Fibroblast of pulmonary artery (primary cell): ENCODE measurements at places on chromosomes 13 and 19.
A peak's percentile ranks its signal among the peaks of the same experiment; 100 is the strongest.

DNA sequence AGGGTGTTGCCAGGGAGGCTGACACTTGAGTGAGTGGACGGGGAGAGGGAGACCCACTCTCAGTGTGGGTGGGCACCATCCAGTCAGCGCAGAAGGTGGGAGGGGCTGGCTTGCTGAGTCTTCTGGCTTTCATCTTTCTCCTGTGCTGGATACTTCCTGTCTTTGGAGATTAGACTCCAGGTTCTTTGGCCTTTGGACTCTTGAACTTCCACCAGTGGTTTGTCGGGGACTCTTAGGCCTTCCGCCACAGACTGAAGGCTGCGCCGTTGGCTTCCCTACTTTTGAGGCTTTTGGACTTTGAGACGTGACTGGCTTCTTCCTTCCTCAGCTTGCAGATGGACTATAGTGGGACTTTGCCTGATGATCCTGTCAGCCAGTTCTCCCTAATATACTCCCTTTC lies 4.3 kb upstream of the LENG8 start:
- DNase-seq, result no peak

DNA sequence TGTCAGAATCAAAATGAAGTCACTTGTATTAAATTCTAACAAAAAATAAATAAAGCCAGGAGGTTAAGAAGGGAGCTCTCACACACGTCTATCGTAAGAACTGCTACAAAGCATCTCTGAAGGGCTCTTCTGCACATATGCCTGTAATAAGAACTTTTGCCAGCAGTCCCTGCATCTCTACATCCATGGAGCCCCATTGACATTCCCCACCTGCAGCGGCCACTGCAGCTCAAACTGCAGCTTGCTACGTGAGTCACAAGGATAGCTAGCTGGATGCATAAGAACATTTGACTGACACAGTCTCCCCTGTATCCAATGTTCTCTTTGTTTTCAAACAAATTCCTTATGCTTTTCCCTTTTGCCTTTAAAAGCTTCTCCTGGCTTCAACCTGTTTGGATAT lies 68.3 kb downstream of the DNAJC3 start:
- DNase-seq, result no peak

- DNase-seq, result no peak
Observed at GRCh38 chr19:50371914-50372475, 4.3 kb upstream of the NR1H2 start.

DNA sequence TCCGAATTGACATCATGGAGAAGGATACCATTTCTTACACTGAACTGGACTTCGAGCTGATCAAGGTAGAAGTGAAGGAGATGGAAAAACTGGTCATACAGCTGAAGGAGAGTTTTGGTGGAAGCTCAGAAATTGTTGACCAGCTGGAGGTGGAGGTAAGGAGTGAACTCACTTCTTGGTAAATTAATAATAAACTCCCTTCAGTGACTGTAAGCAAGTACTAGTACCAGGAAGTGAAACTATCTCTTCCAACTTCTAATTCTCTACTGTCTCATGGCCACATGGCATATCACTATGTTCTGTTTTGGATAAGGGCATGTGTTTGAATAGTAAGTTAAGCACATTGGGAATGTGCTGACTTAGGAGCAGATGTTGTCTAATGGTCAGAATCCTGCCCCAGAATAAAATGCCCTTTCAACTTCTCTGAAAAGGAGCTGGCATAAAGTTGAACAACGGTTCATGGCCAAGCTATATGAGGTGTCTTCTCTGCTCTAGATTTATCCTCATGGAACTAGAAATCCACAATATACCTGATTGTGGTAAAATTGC lies 13.4 kb downstream of the OLFM4 start:
- DNase-seq, result no peak

GRCh38 chr13:28719227-28720055 lies 671 bp upstream of the SLC46A3 start:
- peak; percentile 81 for DNase-seq

- DNase-seq, result peak; percentile 21
Observed at GRCh38 chr13:110575322-110576069, 14.0 kb upstream of the RAB20 start.

DNA sequence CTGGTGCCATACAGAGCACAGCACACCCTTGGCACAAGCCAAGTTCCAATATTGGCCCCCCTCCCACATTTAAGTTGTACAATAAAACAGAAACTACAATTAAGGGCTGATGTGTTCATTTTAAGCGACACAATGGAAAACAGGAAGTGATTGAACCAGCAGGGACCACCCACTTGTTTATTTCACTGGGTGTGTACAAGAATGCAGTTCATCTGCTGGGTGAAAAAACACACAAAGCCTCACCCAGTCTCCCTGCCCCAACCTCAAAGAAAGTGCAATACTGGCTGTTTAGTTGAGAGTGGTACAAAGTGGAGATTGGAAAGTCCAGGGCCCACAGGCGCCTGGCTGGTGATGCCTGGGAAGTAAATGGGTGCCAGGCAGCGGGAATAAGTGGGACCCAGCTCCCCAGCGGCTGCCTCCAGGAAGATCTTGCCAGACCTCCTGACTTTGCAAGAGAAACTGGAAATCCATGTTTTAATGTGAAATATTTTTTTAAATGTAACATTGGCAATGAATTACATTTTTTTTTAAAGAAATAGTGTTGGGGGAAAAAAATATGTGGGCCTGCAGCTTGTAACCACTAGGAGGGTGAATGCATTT lies 322.1 kb downstream of the ZNF536 start:
- DNase-seq, result no peak

- peak; percentile 9 for DNase-seq
Observed at GRCh38 chr19:5200844-5201243, 139.8 kb downstream of the PTPRS start.

DNA sequence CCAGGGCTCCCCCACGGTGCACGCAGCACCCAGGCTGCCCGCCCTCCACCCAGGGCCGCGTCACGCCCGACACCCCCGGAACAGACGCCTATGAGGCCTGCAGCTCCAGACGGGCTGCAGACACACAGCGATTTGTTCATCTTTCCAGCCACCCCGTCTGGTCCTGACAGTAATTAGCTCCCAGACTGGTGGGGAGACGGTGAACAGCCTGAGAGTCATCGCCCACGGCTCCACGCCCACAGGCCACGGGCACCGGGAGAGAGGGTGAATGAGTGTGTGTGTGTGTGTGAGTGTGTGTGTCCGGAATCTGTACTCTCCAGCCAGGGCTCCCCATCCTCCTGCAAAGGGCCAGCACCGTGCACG lies 18.1 kb downstream of the GADD45B start:
- peak; percentile 47 for DNase-seq

- no peak for DNase-seq
Observed at GRCh38 chr13:24267274-24267673, 42.1 kb upstream of the C1QTNF9 start.

DNA sequence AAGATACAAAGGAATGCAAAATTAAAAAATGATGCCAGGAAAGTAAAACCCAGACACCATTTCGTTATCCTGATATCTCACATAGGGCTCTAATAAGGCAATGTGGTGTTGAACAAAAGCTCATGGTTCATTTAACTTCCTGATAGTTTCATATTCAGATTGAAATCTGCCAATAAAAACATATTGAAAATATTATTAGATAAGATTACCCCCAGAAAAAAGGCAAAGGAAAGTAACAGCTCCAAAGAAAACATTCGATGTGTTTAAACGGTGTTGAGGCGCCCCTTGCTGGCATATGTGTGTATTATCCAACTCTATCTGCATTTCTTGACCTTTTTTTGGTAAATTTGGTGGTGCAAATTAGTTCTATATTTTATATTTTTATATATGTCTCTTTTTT lies 75.9 kb downstream of the ESD start:
- peak; percentile 68 for DNase-seq

GRCh38 chr13:23960566-23961156 lies 63.4 kb upstream of the C1QTNF9B start:
- DNase-seq, result peak; percentile 66

DNA sequence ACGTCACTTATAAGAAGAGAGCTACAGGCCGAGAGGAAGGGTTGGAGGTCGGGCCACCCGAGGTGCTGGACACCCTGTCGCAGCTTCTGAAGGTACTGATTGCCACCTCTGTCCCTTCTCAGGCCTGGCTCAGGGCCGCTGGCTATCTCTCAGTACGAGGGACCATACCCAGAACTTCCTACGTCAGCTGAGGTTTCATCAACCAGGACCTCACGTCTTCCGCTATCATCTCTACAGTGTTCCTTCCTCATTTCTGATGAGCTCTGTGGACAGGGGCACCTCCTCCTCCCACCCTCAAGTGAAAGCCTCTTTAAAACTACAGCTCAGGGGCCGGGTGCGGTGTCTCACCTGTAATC lies 58.2 kb upstream of the USE1 start:
- DNase-seq, result no peak

DNA sequence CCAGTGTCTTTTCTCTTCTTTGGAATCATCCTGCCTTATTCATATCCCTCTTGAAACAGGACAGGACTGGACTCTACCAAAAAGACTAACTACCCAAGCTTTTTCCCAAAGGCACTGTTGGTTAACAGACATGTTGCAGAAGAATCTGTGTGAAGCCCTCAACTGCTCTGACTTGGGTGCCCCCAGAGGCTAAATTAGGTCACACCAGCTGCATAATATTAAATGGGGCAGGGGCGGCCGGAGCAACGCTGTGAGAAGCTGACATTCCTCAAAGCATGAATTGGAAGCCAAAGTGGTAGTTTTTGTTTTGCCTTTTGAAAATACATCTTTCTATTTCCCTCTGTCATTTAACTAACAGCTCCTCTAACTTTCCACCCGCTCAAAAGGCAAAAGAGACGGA lies 185.9 kb downstream of the LHFPL6 start:
- DNase-seq, result peak; percentile 34
